Endothelial cell (in vitro differentiated cells): ENCODE measurements at places on chromosomes 4 and X.

DNA sequence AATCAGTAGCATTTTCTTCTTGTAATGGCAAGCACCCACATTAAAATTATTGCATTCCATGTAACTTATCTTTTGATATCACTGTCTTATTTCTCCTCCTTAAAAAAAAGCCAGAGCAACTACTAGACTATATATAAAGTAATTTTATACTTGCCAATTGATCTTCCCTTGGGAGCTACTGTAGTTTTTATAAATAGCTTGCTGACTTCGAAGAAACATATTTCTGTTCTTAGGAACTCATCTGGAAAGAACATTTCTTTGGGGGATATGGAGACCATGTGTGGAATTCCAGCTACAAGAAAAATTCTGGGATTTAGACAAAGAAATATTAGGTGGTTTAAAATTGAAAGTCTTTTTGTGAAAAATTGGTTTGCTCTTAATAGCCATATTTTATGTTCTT is 94.9 kb downstream of the BMPR1B start:
- DNase-seq: no peak

DNA sequence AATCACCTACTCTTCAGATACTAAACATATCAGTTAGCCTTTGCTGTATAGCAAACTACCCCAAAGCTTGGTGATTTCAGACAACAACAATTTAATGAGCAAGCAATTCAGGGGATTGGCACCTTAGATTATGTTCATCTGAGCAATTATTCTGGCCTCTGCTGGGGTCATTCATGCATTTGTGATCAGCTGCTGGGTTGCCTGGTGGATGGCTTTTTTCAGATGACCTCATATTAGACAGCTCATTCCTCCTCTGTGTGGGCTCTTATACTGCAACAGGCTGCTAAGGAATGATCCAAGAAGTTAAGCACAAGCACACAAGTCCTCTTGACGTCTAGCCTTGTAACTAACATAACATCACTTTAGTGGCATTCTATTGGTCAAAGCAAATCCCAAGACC is 153.0 kb upstream of the PPP1R2C start:
- no peak for DNase-seq

DNA sequence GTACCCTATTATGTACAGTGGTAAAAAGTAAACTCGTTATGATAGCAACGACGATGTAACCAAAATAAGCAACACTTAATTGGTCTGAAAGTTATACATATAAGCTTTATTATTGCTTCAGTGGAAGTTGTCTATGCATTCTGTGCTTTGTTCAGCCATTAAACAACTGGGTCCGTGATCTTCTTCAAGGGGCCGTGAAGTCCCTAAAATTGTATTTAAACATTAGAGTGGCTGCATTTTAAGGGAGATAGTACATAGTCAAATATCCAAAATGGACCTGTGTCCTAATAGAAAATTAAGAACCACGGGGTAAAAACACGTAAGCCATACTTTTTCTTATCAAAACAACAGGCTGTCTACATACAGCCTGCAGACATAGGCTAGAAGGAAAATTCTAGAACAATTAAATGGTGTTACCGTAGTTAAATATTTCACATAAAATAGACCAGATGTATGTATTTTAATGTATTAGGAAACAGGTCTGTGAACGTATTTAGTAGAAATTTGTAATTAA is 2.1 kb downstream of the GUCY1A1 start:
- DNase-seq: no peak

DNA sequence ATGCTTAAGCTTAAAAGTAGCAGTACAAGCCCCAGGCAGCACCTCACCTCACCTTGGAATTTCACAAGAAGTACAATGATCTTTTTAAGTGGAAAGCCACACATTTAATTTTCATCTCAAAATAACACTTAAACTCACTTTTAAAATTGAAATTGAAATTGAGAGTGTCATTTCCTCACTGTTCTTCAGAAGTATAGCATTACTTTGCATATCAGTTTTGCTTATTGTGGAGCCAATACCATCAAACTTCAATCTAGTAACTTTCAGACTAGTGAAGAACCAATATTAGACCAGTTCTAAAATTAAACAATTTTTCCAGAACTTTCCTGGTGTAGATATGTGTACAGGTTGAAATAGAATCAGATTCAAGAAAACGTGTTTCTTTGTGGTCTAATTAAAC is 242.4 kb downstream of the NDST4 start:
- no peak for DNase-seq

- DNase-seq: no peak
These were observed 433.6 kb downstream of the GASK1B start for GRCh38 chr4:157739242-157739641.
